ENCODE measurements at places on chromosomes 11 and 22.

DNA sequence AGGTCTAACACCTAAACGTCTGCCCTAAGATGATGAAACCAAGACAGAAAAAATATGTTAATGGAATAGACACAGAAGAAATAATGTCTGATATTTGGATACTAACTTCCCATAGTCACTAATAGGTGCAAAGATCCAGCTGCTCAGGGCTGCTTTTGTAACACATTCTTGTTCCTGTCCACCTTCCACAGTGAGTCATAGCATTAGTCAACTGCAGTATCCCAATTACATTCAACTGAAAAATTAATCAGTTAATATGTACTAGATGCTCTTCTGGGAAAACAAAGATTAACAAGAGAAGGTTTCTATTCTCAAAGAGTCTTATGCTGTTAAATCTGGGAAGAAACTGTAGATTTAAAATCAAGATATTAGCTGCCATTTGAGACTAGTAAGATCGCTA, 47.6 kb downstream of the HEPHL1 start:
- no peak for DNase-seq

- no peak for DNase-seq
Observed at GRCh38 chr22:36726007-36726380, 22.4 kb upstream of the CACNG2 start.

GRCh38 chr11:33790040-33790439, 15.7 kb upstream of the FBXO3 start:
- no peak for DNase-seq

DNA sequence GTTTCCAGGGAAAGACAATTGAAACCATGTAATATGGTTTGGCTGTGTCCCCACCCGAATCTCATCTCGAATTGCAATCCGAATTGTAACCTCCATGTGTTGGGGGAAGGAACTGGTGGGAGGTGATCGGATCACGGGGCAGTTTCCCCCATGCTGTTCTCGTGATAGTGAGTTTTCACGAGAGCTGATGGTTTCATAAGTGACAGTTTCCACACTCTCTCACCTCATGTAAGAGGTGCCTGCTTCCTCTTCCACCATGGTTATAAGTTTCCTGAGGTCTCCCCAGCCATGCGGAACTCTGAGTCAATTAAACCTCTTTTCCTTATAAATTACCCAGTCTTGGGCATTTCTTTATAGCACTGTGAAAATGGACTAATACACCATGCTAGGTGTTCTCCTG, 148.3 kb upstream of the CADM1 start:
- no peak for DNase-seq

Measured in stimulated activated CD4-positive, alpha-beta T cell treated with anti-CD3 and anti-CD28 coated beads, Interleukin-1b, Interleukin-23, amount 100 ng/mL, for 4 hours (primary cell).